ENCODE measurements at places on chromosomes 16 and 17. TPM values are rescaled to one million over a fixed set of nuclear protein-coding genes. Genes with fewer than 3 reads are reported as not detected.

The ST6GALNAC2 gene
- total RNA-seq: 2.7 TPM

The HIGD1B gene
- total RNA-seq: not detected

GRCh38 chr16:27561216-27561615 lies 11.3 kb downstream of the KATNIP start:
- no peak for DNase-seq

GRCh38 chr17:50346313-50347116 lies 589 bp downstream of the XYLT2 start:
- no peak for DNase-seq

DNA sequence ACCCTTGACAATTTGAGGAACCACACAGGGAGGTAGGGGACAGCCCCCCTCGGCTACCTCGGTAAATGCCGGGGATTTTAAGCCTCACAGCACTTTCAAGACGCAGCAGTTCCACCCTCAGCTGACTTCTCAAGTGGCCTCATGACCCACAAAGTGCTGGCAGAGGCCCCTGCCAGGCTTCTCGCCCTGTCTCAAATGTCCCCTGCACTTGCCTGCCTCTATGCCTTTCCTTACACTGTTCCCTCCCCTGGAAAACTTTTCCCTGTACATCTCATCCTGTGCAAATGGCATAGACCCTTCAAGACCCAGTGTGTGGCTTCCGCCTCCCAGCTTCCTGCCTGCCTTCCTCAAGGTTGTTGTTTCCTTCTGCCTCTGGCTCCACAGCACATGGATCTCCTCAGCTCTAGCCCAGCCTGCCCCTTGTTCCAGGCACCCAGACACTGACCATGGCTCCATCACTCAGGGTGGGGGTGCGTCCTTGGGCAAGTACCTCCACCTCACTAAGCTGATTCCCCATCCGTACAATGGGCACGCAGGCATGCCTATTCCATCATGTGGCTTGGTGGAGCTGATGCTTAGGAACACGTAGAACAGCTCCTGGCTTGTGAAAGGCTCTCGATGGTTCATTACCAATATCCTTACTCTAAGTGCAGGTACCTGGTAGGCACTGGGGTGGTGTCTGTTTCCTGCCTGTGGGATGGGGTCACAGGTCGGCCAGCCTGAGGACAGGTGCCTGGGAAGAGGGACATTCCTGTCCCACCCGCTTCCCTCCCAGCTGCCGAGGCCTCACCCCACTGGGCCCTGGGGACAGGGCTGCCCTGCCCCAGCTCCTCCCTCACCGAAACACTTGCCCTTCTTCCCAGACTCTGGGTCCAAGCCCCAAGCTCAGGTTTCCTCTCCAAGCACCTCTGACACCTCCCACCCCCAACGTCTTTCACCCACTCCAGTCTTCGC lies 24.0 kb downstream of the MMP15 start:
- DNase-seq: no peak

The FOXN1 gene
- not detected for total RNA-seq

The ESRP2 gene
- total RNA-seq: not detected

- DNase-seq: no peak
Observed at GRCh38 chr17:43879723-43880419, 27.5 kb downstream of the MPP2 start.

The LLGL2 gene
- total RNA-seq: 39.7 TPM

The AATK gene
- total RNA-seq: 0.70 TPM

The CENPV gene
- total RNA-seq: 15.8 TPM

- DNase-seq: no peak
Observed at GRCh38 chr16:14194721-14195120, 123.6 kb downstream of the MRTFB start.

DNA sequence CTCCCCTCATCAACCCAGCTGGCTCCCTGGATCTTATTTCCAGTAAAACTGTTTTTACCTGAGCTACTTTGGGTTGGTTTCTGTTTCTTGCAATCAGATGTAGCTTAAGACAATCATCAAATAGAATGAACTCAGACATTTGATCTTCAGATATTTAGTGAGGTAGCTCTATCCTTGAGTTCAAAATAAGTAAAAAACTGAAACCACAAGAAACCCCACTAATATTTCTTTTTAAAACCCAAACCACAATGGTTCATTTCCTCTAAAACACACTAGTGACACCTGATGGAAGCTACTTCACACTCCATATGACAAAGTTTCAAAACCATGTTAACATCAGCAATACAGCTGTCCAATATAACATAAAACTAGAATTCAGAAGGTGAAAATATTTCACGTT lies 37.8 kb downstream of the CACNG1 start:
- peak; percentile 7 for DNase-seq

- no peak for DNase-seq
Observed at GRCh38 chr17:9971991-9972390, 66.9 kb upstream of the RCVRN start.

- DNase-seq: no peak
Observed at GRCh38 chr17:71423871-71424546, 696.8 kb upstream of the SOX9 start.

DNA sequence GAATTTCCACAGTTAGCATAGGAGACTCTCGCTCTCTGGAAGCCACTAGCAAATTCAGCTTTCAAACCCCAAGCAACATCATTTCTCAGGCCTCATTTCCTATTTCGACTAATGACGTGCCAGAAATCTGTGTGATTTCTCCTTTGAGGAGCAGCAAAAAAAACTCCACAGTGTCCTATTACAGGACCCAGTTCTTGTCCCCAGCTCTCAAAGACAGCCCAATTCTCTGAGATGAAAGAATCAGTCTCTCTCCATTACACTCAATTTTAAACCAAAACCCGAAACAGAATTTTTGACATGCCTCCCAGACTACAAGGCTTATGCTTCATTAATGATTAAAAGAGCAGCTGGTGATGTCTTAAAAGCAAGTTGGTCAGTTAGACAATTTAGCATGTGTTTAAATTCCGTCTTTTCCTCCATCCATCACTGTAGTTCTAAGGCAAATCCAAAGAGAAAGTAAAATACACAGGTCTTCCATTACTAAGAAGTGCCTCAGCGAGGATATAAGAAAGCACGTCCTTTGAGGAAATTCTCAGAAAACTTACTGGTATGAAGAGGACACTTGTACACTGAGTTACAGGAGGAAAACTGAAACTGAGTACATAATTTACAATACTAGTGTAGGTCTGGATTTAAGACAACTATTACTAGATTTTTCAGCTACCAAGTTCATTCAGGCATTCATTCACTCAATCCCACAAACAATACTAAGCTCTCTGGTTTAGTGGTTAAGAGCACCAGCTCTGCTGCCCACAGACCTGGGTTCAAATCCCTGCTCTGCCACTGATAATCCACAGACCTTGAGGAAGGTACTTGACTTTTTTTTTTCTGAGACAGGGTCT lies 12.5 kb downstream of the TOM1L2 start:
- DNase-seq: no peak

GRCh38 chr17:15448580-15448956 lies 18.9 kb downstream of the CDRT4 start:
- no peak for DNase-seq

The GP2 gene
- not detected for total RNA-seq

The SEPTIN12 gene
- not detected for total RNA-seq

DNA sequence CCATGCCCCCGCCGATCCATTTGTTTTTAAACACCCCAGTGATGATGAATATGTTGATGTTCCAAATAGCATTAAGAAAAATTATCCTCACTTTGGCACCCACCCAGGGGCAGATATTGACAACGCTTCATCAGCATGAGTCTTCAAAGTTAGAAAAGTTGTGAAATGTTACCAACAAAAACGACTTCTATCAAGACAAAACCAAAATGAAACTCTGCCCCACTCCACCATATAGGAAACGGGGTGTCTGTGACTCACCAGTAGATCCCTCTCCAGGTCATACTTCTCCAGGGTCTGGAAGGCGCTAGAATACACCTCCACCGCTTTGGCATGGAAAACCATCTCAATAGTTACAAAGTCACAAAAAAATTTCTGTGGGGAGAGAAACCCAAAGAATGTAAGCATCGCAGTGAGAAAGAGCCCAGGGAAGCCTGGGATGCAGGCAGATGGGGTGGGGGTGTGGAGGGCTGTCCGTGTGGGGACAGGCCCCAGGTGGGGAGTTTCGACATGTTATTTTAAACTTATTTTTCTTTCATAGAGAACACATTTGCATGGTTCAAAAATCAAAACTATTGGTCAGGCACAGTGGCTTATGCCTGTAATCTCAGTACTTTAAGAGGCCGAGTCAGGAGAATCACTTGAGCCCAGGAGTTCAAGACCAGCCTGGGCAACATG lies 10.2 kb downstream of the CIBAR2 start:
- no peak for DNase-seq

The NPIPB6 gene
- 5.8 TPM for total RNA-seq

DNA sequence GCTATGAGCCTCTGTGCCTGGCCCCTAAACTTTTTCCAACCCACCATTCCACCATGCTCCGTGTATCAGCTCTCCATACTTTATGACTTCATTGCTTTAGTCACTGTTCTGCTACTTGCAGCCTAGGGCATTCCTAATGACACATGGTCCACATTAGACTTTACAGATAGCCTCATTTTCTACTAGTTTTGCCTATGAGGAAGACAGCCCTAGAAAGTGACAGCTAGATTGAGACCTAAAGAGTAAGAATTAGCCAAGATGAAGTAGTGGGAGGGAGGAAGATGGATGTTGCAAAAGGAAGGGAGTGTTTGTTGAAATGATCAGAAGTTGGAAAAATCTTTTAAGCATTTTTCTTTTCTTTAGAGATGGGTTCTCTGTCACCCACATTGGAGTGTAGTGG lies 11.0 kb downstream of the C16orf54 start:
- no peak for DNase-seq

The PRR29 gene
- total RNA-seq: not detected

DNA sequence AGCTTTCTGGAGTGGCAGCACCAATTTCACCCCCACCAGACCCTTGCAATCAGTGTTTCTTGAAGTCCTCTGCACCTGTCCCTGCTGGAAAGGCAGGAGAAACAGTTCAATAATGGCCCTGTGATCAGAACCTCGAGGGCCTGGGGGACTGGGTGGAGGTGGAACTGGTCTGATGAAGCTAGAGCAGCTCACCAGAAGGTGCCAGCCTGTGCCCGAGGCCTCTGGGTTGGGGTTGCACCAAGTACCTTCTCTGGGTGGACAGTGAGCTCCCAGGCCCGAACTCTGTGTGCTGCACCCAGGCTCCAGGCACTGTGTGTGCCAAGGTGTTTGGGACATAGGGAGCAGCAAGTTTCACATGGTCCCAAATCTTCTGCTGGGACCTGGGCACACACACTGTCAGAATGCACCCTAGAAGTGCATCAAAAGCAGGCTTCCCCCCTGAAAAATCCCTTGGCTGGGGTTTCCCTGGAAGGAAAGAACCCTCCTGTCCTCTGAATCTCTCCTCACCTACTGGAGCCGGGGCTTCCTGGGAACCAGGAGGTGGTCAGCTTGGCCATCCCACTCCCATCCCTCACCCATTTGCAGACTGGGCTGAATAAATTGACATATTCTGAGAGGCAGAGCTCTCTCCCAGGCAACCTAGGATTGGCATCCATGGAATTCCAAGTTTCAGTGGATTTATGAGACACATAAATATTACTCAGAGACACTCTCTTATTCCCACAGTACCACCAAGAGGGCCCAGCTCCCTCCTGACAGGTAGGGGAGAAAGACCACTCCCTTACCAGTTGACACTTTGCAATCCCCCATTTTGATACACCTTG lies 17.4 kb downstream of the CD300LG start:
- DNase-seq: no peak

GRCh38 chr17:35051183-35051578 lies 12.3 kb downstream of the RFFL start:
- DNase-seq: peak; percentile 71

The MARVELD3 gene
- total RNA-seq: not detected

The KRTAP2-3 gene
- not detected for total RNA-seq

DNA sequence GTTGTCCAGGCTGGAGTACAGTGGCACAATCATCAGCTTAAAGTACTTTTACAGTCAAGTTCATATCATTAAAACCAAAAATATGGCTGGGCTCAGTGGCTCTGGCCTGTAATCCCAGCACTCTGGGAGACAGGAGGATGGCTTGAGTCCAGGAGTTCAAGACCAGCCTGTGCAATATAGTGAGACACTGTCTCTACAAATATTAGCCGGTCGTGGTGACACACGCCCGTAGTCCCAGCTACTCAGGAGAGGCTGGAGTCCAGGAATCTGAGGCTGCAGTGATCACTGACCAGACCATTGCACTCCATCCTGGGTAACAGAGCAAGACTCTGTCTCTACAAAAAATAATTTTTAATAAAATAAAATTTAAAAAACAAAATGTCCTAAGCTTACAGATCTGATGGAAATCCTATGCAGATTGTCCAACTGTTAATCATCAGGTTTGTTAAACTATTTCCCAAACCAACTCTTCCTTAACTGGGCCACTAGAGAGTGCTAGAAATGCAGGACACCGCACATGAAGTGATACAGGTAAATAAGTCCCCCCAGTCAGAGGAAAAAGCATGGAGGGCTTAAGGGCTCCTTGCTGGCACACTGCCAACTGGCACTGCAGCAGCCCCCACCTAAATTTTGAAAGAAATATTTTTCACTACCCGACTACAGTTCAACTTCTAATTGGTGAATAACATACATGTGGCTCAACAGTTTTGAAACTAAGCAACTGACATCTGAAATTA lies 2.8 kb downstream of the USP22 start:
- peak; percentile 62 for DNase-seq

The ALDOC gene
- 20.7 TPM for total RNA-seq

The KRT12 gene
- total RNA-seq: not detected

- no peak for DNase-seq
Observed at GRCh38 chr17:61687769-61688168, 96.8 kb upstream of the NACA2 start.

DNA sequence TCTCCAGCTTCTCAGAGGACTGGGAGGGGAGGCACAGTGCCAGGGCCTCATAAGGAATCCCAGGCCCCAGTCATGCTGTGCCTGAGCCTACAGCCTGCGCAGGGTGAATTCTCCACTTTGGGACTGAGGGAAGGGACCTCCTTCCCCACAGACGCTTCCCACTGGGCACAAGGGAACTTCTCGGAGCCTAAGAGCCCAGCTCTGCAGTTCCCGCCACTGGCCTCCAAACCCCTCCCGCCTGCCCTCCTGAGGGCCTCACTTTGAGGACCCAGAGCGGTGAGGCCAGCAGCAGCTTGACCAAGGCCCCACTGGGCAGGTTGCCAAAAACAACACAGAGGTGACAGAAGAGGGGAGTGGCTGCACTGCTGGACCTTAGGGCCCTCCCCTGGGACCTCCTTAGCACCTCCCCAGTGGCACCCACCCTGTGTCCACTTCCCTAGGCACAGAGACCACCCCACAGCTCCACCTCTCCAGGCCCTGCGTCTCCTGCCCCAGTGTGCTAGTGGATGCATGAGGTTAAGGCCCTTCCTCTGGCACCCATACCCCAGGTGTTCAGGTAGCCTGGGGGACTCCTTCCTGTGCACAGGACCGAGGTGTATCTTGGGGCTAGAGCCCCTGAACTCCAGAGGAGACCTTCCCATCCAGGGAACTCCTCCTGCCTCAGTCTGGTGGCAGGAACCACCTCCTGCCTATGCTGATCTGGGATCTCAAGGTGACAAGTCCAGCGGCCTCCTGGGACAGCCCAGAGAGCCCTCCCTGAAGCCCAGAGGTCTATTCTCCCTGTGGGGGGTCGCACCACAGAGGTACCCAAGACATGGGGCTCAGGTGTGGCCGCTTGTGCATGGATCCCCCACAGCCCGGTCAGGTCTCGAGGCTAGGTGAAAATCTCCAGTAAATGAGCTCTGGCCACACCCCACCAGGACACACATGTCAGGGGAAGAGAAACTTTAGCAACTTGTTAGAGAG lies 3.4 kb downstream of the CASKIN2 start:
- no peak for DNase-seq

The TSNAXIP1 gene
- 1.2 TPM for total RNA-seq

The TGFB1I1 gene
- 4.0 TPM for total RNA-seq

The UNC45B gene
- total RNA-seq: not detected

- no peak for DNase-seq
Observed at GRCh38 chr17:2610195-2611175, 17.0 kb downstream of the PAFAH1B1 start.

Data from B cell (primary cell).